Upper lobe of right lung (tissue), 1 donor: ENCODE measurements at places on chromosomes 7 and 10. TPM values are rescaled to one million over a fixed set of nuclear protein-coding genes. Genes with fewer than 3 reads are reported as not detected.
A peak's percentile ranks its signal among the peaks of the same experiment; 100 is the strongest.

- no peak for DNase-seq
Observed at GRCh38 chr10:75708060-75708459, 276.6 kb downstream of the LRMDA start.

DNA sequence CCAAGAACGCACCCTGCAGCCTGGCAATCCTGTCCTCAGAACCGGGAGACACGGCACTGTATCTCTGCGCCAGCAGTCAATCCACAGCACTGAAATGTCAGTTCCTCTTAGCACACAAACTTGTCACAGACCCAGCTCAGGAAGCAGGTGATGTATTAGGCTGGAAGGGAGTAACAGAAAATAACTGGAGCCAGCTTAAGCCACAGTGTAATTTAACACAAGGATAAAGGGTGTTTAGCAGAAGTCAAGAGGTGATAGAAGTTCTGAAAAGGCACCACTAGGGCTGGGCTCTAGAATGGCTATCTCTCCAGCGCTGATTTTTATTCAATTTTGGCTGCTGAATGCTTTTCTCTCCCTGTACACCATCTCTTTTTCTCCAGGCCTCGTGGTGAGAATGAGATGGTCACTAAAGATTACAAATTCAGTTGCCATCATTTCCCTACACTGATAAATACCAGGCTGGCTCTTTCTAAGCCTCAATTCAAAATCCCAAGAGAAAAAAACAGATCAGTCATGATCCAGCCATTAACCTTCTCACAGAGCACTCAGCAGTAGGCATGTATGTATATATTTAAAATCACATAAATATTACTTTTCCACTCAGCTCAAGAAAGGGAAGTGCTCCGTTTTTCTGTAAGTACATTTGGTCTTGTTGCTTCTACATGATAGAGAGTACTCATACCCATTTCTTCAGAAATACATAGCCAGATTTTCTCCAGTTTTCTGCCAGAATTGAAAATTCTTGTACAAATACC lies 102.7 kb upstream of the PRSS1 start:
- no peak for DNase-seq

PRKG1 gene
- 30.0 TPM for total RNA-seq

DNA sequence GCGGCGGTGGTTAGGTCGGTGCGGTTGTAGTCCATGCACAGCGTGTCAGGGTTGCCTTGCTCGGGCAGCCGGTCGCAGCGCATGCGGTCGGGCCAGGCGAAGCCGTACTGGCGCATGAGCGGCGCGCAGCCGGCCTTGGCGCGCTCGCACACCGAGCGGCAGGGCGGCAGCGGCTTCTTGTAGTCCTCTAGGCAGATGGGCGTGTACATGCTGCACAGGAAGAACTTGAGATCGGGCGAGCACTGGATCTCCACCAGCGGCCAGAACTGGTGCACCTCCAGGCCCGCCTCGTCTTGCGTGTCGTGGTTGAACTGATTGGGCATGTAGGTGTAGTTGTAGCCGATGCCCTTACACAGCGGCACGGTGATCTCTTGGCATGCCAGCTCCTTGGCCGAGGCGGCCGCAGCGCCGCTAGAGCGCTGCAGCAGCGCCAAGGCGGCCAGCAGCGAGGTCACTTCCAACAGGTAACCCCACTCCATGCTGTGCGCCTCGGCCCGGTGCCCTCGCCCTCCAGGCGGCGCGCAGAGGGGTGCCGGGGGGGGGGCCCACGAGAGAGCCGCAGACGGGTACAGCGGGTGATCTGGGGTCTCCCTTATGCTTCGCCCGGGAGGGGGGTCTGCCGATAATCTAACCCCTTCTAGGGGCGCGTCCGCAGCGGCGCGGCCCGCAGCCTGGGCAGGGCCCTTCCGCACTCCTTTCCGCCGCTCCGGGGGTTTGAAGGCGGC lies 983 bp downstream of the FZD8 start:
- peak; percentile 85 for DNase-seq

SEMA3D gene
- total RNA-seq, result 13.6 TPM
